ENCODE measurements at places on chromosomes 6 and 20. TPM values are rescaled to one million over a fixed set of nuclear protein-coding genes. Genes with fewer than 3 reads are reported as not detected.

The SMPDL3A gene
- total RNA-seq = 10.7 TPM

The CST8 gene
- not detected for total RNA-seq

The FAM184A gene
- total RNA-seq = 3.4 TPM

The E2F1 gene
- 1.5 TPM for total RNA-seq

The IL17A gene
- not detected for total RNA-seq

The ANGPT4 gene
- 0.57 TPM for total RNA-seq
